H9 (cell line): ENCODE measurements at places on chromosomes 6 and 20. TPM values are rescaled to one million over a fixed set of nuclear protein-coding genes. Genes with fewer than 3 reads are reported as not detected.

DNA sequence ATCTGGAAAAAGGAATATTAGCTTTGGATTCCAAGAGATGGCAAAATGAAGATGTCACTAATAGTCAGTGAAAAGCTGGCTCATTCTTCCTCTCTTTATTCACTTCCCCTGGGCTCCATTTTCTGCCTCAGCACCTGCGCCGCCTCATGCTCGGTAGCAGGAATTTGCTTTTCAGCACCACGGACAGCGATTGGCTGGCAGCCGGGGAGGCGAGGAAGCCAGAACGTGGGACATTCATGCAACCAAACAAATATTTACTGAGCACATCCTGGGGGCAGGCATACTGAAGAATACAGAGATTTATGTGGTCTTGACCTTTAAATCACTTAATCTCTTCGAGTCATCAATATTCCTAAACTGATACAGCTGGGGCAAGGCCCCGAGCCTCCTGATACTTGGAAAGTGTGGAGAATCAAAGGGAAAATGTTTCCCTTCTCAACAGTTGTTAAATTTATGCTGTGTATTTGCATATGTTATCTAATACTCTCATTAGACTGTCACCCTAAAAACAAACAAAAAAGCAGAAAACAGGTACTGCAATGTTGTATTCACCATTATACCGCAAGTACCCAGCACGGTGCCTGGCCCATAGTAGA lies 12.1 kb upstream of the PDYN start:
- H3K36me3 ChIP-seq: no peaks in the 10 kb centered on the region
- H3K27ac ChIP-seq: no peak overlapping the region
- no peak overlapping the region for H3K4me3 ChIP-seq
- H3K4me1 ChIP-seq: no peaks in the 10 kb centered on the region
- peak; percentile 78 for DNase-seq

DNA sequence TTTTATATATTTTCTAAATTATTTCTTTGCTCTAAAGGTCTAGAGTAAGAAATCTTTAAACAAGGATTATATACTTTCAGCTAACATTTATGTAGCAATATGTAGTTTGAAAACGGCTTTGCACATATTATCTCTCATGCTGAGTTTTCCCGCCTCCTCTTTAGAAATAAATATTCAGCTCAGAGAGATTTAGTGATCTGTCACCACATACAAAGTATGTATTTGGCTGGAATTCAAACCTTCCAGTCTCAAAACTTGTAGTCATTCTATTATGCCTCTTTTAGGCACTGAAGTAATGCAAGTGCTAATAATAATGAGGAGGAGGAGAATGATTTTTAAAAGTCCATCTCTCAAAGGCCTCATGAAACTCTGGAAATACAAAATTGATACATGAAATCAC lies 525.0 kb downstream of the GRIK2 start:
- H3K4me3 ChIP-seq: no peak overlapping the region
- H3K4me1 ChIP-seq: no peaks in the 10 kb centered on the region
- H3K36me3 ChIP-seq: no peaks in the 10 kb centered on the region
- no peak for DNase-seq

- DNase-seq: no peak
- H3K27me3 ChIP-seq: no peaks in the 10 kb centered on the region; the same call in 1 of the 2 replicates
- H3K36me3 ChIP-seq: no peaks in the 10 kb centered on the region
These were observed 113.8 kb upstream of the RAB32 start for GRCh38 chr6:146429831-146430230.

- DNase-seq: no peak
- H3K4me1 ChIP-seq: no peaks in the 10 kb centered on the region
- no peak overlapping the region for H3K4me3 ChIP-seq
- H3K27me3 ChIP-seq: no peaks in the 10 kb centered on the region; the same call in 1 of the 2 replicates
These were observed 118.7 kb downstream of the SMOC2 start for GRCh38 chr6:168559574-168560098.

DNA sequence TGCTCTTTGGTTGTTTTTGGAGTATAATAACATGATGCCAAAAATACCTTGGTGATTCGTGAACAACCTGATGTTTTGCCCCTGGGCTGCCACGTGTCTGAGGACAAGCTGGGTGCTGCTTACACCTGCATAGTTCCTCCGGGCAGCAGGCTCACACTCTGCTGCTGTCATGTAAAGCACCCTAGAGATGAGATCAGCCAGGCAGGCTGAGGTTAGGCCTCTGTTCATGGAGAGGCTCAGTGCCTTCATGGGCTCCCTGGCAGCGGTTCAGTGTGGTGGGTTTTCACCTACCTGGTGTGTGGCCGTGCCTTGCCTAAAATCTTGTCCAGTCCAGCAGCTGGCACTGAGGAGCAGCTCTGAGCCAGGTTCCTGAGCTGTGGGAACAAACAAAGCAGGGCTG lies 60.1 kb upstream of the TAGAP start:
- no peak overlapping the region for H3K27ac ChIP-seq
- H3K27me3 ChIP-seq: no peaks in the 10 kb centered on the region
- no peak overlapping the region for H3K4me3 ChIP-seq
- DNase-seq: no peak
- no peaks in the 10 kb centered on the region for H3K36me3 ChIP-seq
- H3K4me1 ChIP-seq: no peaks in the 10 kb centered on the region; the same call in 1 of the 2 replicates

GRCh38 chr6:85828973-85829372 lies 186.3 kb upstream of the SYNCRIP start:
- no peak overlapping the region for H3K27ac ChIP-seq
- no peaks in the 10 kb centered on the region for H3K4me1 ChIP-seq
- no peak overlapping the region for H3K4me3 ChIP-seq

- DNase-seq: no peak
- H3K4me1 ChIP-seq: no peaks in the 10 kb centered on the region
- H3K36me3 ChIP-seq: no peaks in the 10 kb centered on the region
- no peaks in the 10 kb centered on the region for H3K27me3 ChIP-seq
These were observed 33.2 kb downstream of the CLIC5 start for GRCh38 chr6:45982280-45983036.

Gene ENPP5
- 4.6 and 5.1 TPM in 2 replicates for total RNA-seq

Gene KCNQ2
- total RNA-seq: 69.2 and 71.5 TPM in 2 replicates

Gene HCRTR2
- not detected in 2 replicates for total RNA-seq

Gene APOM
- total RNA-seq: 3.6 and 3.9 TPM in 2 replicates
